CD4-positive, alpha-beta T cell treated with Interleukin-2 at 100 ng/mL for 4 hours (primary cell): ENCODE measurements at places on chromosomes 5 and 9.

GRCh38 chr5:168346417-168346816, 55.0 kb downstream of the WWC1 start:
- no peak for DNase-seq

- DNase-seq: no peak
Measured at GRCh38 chr5:192691-192969, 1.3 kb downstream of the LRRC14B start.

- no peak for DNase-seq
Measured at GRCh38 chr9:33230756-33231622, 9.0 kb upstream of the SPINK4 start.

DNA sequence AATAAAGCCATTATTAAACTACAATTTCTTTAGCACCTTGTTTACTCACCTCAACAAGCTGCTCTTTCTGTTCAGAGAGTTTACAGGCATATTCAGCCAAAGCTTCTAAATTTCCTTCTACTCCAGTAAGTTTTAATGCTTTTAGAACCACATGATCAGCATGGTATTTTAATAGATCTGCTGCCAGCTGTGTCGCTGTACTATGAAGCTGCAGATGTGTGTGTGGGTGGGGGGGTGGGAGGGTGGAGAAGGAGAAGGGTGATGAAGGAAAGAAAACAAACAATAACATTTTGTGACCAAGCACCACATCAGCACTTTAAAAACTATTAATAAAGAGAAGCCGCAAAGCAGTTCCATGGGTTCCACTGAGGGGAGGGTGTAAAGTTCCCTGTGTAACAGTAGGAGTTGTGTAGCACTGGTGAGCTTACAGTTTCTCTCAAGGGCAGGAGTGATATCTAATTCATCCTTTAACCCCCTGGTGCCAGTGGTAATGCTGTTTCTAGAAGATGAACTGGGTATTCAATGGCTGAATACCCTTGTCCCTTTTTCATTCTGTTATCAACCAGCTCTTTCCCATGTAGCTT, 38.5 kb downstream of the ABITRAM start:
- no peak for DNase-seq
